ENCODE measurements at places on chromosomes 11 and 22.

DNA sequence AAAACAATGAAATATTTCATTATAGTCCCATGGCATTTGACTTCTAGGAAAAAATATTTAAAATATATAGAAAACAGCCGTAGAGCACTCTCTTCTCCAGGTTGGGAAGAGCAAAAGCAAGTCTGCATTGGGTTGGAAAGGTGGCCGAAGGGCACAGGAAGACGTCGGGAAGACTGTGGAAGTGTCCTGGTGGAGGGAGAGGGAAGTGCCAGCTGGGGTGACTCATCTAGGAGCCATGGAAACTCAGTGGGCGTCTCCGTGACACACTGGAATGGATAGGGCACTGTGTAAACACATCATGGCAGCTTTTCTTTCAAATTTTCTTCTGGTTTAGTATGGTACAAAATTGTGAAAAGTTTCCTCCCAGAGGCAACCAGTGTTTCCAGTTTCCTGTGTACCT, 12.7 kb downstream of the GTPBP1 start:
- DNase-seq = no peak

DNA sequence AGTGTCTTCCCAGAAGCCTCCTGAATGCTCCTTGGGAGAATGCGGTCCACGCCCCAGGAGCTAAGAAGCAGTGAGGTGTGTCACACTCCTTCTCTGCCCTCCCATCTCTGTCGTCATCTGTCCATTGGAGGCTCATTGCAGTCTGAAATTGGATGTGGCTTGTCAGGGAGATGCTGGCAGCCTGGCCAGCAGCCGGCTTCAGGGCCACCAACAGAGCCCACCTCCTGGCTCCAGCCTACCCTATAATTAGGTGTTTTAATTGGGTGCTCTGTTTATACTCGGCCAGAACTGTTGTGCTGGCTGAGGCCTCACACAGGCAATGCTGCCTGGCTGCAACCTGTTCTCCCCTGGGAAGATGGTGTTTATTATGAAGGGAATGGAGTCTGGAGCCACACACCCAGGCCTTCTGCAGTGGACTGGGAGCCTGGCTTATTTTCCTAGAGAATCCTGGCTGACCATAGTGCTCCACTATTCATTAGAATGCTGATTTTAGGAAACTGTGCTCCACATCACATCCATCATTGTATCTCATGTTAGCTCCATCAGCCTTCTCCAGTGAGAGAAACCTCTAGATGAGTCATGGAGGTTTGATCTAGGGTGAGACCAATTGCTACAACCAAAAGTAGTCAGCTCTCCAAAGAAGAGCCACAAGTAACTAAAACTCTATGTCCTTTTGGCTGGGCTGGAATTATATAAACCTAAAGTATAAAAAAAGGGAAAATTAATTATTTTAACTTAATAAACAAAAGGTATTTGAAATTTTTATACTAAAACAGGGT, 86.8 kb upstream of the CRTAM start:
- no peak for DNase-seq

GRCh38 chr11:67997475-67997921, 6.4 kb downstream of the UNC93B1 start:
- no peak for DNase-seq

DNA sequence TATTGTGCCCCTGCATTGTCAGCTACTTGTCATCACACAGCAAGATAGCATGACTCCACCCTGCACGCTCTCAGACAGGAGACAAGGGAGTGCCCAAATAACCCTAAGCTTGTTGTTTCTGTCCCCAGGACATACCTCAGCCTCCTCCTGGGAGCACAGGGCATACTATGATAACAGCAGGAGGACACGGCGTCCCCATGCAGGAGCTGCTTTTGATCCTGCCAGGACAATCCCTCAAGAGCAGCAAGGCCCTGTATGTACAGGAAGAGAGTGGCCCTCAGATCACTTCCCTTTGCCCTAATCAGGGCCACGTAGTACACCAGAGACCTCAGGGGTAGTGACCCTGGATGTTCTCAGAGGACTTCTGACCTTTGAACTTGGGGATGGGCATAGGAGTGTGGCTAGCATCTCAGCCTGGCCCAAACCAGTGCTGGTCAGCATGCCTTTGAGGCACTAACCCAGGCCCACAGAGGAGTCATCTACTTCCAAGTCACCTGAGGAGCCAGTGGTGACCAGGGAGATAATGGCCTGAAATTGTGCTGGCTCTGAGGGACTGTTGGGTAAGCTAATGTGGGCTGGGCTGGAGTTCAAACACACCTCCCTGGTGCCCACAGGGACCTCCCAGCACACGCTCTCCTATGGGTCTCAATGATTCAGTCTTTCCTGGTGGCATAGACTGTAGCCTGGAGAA, 9.2 kb downstream of the APOA4 start:
- no peak for DNase-seq

DNA sequence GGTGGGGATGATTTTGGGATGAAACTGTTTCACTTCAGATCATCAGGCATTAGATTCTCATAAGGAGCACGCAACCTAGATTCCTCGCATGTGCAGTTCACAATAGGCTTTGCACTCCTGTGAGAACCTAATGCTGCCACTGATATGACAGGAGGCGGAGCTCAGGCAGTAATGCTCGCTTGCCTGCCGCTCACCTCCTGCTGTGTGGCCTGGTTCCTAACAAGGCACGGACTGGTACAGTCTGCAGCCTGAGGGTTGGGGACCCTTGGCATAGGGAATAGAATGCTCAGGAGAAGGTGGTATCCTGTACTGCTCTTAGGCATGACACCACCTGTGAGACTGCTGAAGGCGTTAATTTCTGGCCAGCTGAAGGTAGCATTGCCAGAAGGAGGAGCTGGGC, 47.0 kb downstream of the STIM1 start:
- no peak for DNase-seq

GRCh38 chr11:112025707-112026106, 499 bp downstream of the DLAT start:
- no peak for DNase-seq

- no peak for DNase-seq
These were observed 180.5 kb downstream of the C11orf91 start for GRCh38 chr11:33520112-33520511.

GRCh38 chr11:106070606-106071005, 6.5 kb downstream of the KBTBD3 start:
- DNase-seq = no peak

- no peak for DNase-seq
These were observed 93.0 kb upstream of the TOP3B start for GRCh38 chr22:22075382-22076163.

DNA sequence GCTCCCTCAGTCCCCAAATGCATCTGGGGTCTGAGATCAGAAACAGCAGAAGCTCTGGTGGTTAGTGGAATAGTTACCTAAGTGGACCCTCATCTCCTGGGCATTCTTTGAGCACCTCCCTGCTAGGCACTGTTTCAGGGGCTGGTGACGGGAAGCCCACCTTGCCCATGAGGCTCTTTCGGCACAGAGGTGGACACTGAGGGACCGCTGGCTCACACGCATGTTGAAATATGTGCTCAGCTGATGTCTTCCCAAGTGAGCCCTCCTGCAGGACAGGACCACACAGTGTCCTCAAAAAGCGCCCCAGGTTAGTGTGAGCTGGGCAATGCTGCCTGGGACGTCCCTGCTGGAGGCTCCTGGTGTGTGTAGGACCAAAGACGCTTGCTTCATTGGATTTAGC, 1379.9 kb downstream of the TBC1D22A start:
- DNase-seq = no peak

DNA sequence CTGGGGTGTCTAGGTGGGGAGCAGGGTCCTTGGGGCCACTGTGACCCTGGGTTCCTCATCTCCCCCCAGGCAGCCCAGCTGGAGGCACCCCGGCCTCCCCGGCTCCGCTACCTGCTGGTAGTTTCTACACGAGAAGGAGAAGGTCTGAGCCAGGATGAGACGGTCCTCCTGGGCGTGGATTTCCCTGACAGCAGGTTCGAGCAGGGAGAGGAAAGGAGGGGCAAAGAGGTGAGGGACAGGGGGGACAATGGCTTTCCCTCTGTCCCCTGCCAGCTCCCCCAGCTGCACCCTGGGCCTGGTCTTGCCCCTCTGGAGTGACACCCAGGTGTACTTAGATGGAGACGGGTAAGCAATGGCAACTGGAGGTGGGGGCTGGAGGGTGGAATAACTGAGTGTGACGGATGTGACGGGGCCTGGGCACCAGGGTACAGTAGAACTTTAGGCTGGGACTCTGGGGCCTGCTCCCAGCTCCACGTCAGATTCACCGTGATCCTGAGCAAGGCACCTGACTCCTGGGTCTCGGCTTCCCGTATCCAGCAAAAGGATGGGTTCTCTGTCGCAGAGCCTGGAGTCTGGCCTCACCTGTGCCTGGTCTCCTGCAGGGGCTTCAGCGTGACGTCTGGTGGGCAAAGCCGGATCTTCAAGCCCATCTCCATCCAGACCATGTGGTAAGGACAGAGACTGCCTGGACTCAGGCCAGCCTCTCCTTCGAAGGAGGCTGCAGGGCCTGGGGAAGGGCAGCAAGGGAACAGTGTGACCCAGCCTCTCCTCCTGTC, 3.6 kb downstream of the SSH3 start:
- no peak for DNase-seq

- no peak for DNase-seq
These were observed 14.4 kb downstream of the ATXN10 start for GRCh38 chr22:45686004-45686403.

DNA sequence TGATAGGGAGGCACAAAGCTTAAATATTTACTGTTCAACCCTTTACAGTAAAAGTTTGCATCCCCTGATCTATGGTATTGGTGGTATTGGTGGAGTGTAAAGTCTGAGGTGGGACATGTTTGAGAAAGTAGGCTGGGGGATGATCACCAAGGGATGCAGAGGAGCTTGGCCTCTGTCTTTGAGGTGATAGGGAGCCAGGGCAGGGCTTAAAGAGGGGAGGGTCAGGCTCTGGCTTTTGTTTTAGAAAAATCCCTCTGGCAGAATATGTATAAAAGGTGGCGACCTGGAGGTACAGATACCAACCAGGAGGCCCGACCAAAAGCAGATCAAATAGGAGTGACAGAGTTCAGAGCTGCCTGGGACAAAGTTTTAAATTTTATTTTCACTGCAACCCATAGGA, 59.0 kb downstream of the SWAP70 start:
- no peak for DNase-seq

DNA sequence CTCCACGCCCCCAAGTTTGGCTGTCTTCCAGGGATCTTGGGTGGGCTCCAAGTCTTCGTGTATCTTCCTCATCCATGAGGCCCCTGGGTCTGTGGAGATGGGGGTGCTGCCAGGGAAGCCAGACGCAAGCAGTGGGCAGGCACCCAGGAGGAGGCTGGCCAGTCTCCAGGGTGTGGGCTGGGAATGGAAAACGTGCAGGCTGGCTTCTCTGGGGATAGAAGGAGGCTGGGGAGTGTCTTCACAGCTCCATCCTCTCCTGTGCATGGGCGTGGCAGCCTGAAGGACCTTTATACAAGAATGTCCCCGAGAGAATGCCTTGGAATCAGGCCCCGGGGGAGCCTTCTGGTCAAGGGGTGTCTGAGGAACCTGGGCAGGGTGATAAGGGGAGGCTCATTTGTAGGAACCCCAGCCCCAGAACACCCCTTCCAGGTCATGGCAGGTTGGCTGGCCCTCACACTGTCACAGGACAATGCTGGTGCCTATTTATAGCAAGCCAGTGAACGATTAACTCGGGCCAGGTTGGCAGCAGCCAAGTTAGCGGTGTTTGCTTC, 14.0 kb downstream of the SGSM1 start:
- DNase-seq = no peak

Data from stimulated activated CD4-positive, alpha-beta T cell treated with anti-CD3 and anti-CD28 coated beads, TNF-alpha, amount 100 ng/mL, for 1 hour (primary cell).